ENCODE measurements at places on chromosomes 16 and 17.

GRCh38 chr17:73031472-73031871 is 61.0 kb downstream of the SLC39A11 start:
- DNase-seq: no peak

- no peak for DNase-seq
These were observed 10.6 kb downstream of the MYH3 start for GRCh38 chr17:10646392-10646990.

GRCh38 chr16:27470567-27471431 is 68.8 kb downstream of the IL21R start:
- no peak for DNase-seq

GRCh38 chr16:65975049-65975708 is 391.3 kb upstream of the CDH5 start:
- no peak for DNase-seq

- DNase-seq: no peak
These were observed 2.3 kb downstream of the FDXR start for GRCh38 chr17:74870512-74870911.

Measured in cortex of kidney (tissue), 1 donor.